Activated CD8-positive, alpha-beta memory T cell treated with anti-CD3 and anti-CD28 coated beads, Interleukin-2, amount 10 ng/mL, durations not matched to agents 7 days and 5 days (primary cell): ENCODE measurements at places on chromosomes 1 and 21. TPM values are rescaled to one million over a fixed set of nuclear protein-coding genes. Genes with fewer than 3 reads are reported as not detected.
A peak's percentile ranks its signal among the peaks of the same experiment; 100 is the strongest.

Gene HPCAL4
- total RNA-seq: 0.18 TPM

DNA sequence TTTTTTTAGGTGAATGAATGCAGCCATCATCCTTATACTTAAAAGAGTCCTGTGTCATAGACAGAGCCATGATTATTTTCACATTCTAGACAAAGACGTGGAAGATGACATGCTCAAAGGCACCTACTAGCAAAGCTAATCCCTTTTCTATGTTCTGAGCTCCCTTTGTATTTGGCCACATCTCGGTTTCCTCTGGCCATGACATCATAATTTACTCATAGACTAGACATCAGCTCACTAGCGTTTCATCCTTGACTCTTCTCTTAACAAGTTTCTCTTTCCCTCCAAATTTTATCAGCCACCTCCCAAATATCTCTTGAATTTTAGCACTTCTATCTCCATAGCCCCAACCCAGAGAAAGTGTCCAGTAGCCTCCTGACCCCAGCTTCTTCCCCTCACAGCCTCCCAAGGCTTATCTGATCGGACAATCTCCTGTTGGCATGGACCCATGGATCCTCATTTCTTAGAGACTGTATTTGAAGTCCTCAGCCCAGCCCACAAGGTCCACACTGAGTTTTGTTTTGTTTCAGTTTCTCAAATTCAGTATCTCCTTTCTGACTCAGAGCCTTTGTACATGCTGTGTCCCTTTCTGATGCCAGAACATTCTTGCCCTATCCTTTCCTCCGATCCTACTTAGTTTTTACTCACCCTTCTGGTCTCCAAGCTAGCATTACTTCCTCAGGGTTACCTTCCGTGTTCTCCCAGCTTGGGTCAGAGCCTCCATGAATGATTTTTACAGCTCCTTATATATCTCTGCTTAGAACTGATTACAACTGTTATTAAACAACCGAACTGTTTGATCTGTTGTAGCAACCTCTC lies 33.0 kb upstream of the EPS8L3 start:
- peak; percentile 59 for DNase-seq

Gene IFT25
- total RNA-seq: 82.6 TPM

DNA sequence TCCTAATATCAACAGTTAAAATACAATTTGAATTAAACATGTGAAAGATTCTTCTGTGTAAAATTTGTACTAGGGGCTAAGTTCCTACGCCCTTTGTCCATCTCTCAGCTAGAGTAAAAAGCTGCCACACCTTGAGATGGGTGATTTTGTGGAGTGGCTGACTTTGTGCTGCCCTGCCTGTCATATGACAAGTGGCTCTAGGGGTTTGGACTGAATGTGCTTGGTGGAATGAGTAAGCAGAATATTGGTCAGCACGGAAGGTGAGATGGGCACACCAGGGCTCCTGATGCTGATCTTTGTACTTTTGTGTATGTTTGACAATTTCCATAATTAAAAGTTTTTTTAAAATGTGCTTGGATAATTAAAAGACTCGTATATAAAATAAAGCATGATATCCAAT lies 133.6 kb upstream of the SLC45A1 start:
- DNase-seq: no peak

GRCh38 chr1:234586892-234587485 lies 23.0 kb downstream of the IRF2BP2 start:
- no peak for DNase-seq

GRCh38 chr1:228420968-228421826 lies 4.5 kb upstream of the TRIM17 start:
- no peak for DNase-seq

- no peak for DNase-seq
Observed at GRCh38 chr1:207958376-207959139, 47.6 kb upstream of the CD34 start.

GRCh38 chr1:11012260-11013159 lies at the start of gene TARDBP:
TSS of gene TARDBP (plus strand) at chr1:11012654. CDS start at chr1:11013728, 1,074 bp downstream.
- peak; percentile 93 for DNase-seq

DNA sequence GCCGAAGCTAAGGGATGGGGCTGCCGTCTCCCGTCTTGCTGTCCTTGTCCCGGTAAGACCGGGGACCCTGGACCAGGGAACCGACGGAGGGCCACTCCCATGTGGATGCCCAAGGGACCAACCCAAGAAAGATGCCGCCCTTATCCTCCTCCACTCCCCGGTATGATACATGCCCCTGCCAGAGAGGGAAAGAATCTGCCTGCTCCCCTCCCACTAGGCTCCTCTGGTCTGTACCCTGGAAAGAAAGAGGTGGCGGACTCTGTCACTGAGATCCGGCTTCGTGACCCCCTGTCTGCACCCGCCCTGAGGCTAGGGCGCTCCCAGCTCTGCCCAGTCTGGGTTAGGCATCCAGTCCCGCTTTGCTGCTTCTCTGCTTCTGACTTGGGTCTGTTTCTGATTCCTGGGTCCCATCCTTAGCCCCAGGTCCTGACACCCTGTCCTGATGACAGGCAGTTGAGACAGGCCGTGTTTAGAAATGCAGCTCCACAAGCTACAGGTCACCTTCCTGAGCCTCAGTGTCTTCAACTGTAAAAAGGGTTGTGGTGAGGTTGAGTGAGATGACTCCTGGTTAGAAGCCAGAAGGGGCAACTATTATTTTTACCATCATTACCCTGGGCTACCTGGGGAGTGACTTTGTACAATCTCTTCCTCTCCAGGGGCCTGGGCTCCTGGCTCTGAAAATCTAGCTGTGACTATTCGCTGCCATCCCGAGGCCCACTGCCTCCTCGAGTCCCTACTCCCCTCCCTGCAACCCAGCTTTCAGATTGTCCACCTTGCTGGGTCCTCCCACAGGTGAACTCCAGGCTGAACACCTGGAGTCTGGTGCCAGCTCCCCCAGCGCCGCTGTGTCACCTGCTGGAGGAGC lies 3.7 kb downstream of the MATN1 start:
- DNase-seq: no peak

GRCh38 chr1:118999348-119000071 lies 11.4 kb upstream of the TBX15 start:
- no peak for DNase-seq

Gene FCGR3B
- total RNA-seq: not detected
